ENCODE measurements at places on chromosomes 6 and 20.

DNA sequence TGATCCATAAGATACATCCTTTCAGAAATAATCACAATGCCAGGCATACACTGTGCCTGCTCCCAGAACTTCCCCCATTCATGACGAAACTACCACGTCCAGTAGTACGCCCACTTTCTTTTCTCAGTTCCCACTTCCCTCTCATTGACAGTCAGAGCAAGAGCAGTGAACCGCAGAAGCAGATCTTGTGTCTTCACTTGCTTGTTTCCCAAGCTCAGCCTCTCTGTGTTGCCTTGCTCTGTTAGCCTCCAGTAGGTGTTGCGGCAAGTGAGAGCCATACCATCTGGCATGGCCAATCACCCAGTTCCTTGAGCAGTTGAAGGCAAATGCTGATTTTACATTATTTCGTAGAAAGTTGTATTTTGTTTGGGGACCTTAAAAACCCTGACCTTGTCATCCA lies 11.7 kb downstream of the UST start:
- DNase-seq = no peak

DNA sequence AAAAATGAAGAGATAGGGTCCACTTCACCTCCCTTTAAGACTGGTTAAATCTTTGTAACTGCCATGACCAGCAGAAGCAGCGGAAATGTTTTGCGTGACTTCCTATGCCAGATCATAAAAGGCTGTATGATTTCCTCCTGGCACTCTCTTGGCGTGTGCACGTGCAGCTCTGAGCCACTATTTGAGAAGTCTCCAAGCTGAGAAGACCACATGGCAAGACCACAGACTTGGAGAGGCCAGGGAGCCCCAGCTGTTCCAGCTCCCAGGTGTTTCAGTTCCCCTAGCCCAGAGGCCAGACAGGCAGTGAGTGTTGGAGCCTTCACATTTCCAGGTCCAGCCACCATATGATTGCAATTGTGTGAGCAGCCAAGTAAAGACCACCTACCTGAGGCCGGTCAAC lies 259.3 kb upstream of the RIN2 start:
- no peak for DNase-seq

DNA sequence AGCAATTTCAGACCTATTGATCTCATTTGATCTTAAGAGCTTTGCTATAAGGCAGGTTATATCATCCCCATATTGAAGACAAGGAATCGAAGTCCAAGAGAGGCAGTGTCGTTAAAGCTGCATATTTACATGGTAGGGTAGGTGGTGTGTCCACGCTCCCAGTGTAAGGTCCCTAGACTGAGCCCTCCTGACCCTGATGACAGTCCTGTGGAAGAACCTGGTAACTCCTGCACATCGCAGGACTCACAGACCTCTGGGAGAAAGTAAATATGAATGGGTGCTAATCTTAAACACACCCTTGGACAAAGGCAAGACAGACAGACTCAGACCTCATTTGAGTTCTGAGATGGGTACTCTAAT lies 602 bp upstream of the HLA-DPB1 start:
- no peak for DNase-seq

DNA sequence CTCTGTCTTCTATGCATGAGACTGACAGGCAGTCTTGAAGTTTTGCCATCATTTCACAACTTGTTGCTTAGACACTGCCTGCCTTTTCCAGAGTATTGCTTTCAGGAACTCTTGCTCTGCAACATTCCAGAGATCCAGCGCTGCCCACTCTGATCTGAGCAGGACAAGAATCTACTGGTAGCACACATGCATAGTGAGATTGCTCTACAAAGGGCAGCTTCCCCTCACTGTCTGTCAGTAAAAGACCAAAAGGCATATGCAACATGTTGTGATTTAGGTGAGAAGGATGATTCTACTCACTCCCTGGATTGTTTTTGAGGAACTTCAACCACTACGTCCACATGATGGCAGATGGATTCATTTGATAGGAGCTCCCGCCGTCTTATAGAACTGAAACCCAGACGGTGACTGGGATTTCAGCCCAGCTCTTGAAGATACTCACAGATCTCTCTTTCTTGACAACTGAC lies 259.1 kb downstream of the ARID1B start:
- DNase-seq = no peak

GRCh38 chr6:36666287-36666686 lies 12.2 kb upstream of the CDKN1A start:
- no peak for DNase-seq

DNA sequence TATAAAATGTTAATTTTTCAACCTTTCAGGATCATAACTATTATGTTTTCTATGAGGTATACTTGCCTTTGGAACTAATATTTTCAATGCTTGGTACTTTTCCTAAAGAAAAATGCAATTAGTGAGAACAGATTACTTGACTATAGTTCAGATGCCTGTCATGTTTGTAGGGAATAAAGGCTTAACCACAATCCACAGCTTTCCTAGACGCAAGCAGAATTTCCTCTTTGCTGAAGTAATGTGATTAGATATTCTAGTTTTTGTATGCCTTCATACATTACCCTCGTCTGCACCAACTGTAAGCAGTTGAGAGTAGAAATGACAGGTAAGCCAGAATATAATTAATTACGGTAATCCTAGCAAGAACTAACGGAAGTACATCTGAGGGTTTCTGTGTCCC lies 581.4 kb upstream of the MMS22L start:
- no peak for DNase-seq

- DNase-seq = no peak
These were observed 12.2 kb upstream of the RSPH3 start for GRCh38 chr6:159012201-159012600.

DNA sequence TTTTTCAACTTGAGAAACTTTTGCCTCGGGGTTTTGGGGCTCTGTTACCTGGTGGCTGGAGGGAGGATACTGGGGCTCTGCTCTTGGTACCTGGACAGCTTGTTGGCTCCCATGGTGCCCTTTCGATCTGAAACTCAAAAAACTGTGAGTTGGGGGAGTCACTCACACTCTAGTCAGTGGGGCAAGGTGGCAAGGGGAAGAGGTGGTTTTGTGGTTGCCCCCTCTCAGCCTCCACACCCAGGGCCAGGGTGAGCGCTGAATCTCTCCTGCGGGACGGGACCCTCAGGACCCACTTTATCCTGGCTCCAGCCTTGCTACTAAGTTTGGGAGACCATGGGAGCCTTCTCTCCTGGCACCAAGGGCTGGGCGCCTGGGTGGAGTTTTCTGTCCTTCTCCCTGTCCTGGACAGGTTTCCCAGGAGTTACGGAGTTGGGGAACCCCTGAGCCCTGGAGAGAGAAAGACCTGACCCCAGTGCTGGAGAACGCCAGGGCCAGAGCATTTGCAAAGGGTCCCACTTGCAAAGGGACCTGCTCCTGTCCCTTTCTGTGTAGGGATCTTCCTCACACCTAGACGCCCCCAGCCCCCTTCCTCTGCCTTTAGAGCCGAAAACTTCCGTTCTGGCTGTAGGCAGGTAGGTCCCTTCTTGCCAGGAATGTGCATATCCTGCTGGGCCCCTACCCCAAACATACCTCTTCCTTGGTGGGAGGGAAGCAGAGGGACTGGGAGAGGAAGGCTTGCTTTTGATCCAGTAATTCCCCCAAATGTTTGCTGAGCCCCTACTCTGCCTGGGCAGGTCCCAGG lies 2.9 kb downstream of the FOXP4 start:
- no peak for DNase-seq

DNA sequence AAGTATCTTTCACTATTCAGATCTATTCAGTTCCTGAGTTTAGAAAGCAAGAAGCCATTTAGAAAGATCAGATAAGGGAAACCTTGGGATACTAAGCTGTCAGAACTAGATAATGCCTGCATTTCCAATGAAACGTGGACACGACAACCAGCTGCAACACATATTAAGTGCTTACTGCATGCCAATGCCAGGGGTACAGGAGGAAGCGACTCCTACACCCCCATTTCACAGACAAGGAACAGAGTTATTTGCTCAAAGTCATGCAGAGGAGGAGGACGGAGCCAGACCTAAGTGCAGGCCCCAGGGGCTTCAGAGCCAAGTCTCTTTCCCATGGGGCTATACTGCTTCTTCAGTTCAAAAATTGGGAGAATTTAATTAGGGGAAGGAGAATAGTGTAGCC lies 62.4 kb downstream of the PREX1 start:
- DNase-seq = no peak

DNA sequence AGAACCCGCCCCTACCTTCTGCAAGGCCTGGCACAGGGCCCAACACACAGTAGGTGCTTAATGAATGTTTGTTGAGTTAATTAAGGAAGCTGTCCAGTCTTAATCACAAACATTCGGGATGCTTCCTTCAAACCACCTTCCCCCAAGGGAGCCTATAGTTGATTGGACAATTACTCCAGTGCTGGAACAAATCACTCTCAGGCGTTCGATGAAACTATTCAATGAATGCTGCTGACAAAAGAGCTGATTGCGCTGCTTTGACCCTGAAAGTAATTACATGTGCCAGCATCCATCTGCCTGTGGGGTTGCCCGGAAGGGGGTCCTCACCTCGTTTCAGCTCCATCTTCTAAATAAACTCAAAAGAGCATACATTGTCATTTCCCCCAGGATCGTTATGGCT lies 112.0 kb upstream of the SRSF6 start:
- no peak for DNase-seq

DNA sequence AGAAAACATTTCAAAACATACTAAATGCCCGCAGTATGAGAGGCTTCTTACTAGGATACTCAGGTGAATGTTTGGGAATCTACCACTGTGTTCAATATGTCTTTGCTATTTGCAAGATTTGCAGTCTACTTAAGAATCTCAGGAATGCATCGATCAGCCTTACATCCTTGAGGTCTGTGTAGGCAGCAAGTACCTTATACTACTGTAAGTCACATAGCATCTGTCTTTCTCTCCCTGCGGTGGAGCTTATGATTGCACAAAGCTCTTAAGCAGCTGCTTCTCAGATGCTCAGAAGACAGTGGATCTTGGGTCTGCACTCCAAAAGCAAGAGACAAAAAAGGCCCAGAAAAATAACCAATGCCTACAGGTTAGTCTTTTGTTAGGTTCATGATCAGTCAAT lies 21.4 kb downstream of the PCSK2 start:
- no peak for DNase-seq

DNA sequence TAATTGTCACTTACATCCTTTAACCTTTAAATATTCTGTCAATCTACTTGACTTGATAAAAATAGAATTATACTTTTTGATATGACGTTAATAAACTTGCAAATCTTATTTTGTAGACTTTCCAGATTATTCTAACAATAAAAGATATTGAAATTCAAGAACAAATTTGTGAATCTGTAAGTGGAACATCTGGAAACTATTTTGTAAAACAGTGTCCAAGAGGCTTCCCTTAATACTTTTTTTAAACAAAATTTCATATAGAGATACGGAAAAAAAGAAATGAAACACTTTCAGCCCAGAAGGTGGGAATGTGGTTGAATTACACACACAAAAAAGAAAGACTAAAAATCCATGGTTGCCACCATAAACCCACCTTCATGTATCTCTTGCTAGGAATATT lies 174.4 kb downstream of the COL19A1 start:
- no peak for DNase-seq

- no peak for DNase-seq
These were observed 2.3 kb downstream of the MANBAL start for GRCh38 chr20:37291724-37292126.

GRCh38 chr20:64158346-64159285 lies 5.6 kb upstream of the MYT1 start:
- no peak for DNase-seq

DNA sequence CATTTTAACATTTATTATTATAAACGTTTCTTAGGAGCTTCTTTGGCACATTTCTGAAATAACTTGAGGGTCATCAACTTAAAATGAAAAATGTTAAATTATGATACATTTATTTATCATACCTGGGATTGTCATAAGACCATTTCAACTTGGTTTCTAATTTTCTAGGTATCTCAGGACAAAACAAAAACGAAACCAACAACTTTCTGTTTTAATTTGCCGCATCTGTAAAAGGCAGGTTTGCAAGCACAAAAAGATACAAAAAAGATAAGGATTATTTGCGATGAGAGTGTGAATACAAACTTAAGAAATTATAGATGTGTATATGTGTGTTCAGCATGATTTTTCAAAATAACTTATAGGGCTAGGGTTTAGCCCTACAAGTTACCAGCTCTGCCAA lies 395.0 kb upstream of the RUNX2 start:
- no peak for DNase-seq

GRCh38 chr6:143939364-143939763 lies 68.7 kb downstream of the PLAGL1 start:
- no peak for DNase-seq
